Tibial nerve (tissue), 4 donors: ENCODE measurements at places on chromosomes 12 and 14.

GRCh38 chr12:110534811-110535210, 32.7 kb downstream of the RAD9B start:
- DNase-seq: no peak

GRCh38 chr12:92237762-92238523, 92.3 kb upstream of the BTG1 start:
- no peak for DNase-seq

DNA sequence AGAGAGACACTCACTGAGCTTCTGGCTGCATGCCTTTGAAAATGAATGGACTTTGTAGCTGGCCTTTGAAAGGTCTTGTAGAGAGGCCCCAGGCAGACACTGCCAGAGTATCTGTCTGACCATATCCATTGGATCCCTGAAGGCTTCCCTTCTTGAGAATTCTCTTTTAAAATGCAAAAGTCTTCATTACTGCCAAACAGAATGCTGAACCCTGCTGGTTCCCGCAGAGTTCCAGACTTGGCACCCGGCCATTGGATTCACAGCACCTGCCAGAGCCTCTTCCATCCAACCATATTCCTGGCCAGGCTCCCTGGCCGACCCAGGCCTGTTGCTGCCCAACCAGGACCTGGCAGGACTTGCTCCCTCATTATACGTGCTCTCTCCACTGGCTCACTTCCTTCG, 182.5 kb downstream of the GXYLT1 start:
- DNase-seq: no peak

DNA sequence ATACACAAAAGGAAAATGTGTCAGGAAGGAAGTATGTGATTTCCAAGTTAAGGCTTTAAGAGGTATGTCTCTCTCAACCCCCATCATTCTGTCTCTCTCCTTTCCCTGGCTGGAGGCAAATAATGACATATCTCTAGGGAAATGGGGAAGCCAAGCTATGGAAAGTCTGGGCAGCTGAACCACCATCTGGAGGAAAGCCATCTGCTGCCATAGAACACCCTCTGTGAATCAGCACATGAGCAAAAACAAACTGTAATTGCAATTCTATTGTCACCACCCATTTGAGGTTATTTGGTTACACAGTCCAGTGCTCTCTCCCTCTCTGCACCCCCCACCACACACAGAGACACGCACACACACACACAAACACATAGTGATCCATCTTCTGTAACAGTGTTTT, 766.2 kb downstream of the FLRT2 start:
- DNase-seq: no peak

- DNase-seq: no peak
Observed at GRCh38 chr12:1838994-1839365, 18.6 kb downstream of the LRTM2 start.

DNA sequence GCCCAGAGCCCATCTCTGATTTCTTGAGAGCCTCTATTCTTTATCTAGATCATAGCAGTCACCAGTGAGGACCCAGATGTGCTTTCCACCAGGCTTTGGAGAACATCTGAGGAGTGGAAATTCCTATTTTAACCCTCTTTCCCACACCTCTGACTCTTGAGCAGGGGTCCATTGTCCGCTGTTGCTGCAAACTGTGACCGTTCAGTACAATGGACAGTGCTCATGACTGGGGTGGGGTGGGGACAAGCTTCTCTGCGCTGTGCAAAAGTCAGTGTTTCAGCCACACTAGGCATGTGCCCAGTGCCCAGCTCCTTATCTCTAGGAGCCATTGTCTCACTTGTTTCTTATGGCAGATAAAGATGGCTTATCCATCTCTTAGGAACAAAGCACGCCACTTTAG, 16.9 kb upstream of the KRT7 start:
- DNase-seq: no peak

- no peak for DNase-seq
Observed at GRCh38 chr14:34911209-34912150, 36.3 kb upstream of the BAZ1A start.

DNA sequence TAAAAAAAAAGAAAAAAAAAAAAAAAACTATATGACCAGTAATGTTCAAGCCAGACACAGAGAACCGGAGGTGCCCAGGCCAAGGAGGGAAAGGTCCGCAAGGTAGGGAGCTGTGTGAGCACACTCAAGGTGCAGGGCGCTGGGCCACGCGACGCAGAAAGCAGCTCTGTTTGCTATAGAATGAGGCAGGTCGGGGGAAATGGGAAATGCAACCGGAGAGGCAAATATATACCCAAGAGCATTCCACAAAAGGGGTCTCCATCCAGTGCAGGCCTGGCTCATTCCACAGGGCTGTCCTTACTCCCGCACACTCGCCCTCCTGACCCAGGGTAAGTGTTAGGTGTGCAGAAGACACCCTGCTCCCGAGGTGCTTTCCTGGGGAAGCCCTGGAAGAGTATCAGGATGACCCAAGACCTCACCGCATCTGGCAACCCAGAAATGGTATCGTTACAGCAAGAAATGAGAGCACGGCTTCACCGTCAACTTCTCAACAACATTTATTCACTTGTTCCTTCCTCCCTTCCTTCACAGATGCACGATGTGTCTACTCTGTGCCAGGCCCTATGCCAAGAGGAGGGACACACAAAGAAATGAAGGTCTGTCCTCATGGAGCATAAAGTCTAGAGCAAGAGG, 86.4 kb downstream of the BCL11B start:
- DNase-seq: no peak

DNA sequence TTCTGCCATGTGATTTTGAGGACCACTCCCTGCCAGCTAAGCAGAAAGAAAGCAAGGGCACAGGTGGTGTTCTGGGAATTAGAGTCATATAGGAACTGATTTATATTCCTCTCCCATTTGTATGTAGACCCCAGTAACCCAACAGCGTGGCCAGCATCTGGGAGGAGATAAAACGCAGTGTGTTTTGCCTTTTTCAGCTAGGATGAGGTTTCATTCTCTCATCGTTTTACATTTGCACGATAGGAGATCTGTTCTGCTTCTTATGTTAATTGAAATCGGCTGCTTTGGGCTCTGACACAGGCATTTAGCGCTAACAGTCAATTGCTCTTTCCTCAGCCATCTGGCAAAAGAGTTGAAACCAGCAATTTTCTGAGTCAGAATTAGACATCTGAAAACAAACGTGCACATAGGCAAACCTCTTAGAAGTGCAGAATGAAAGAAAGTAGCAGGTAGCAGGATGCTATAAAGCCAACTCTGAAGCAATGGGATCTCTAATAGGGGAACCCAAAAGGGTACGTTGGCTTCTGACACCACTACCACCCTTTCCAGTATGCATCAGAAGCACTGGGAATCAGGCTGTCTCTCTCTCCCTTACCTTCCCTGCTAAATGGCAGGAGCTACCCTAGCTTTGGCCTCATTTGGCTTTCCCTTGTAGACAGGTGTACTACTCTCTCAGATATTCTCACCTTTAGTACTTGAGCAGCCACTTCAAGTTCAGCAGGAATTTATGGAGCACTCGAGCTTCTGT, 219.1 kb downstream of the PHLDA1 start:
- no peak for DNase-seq

DNA sequence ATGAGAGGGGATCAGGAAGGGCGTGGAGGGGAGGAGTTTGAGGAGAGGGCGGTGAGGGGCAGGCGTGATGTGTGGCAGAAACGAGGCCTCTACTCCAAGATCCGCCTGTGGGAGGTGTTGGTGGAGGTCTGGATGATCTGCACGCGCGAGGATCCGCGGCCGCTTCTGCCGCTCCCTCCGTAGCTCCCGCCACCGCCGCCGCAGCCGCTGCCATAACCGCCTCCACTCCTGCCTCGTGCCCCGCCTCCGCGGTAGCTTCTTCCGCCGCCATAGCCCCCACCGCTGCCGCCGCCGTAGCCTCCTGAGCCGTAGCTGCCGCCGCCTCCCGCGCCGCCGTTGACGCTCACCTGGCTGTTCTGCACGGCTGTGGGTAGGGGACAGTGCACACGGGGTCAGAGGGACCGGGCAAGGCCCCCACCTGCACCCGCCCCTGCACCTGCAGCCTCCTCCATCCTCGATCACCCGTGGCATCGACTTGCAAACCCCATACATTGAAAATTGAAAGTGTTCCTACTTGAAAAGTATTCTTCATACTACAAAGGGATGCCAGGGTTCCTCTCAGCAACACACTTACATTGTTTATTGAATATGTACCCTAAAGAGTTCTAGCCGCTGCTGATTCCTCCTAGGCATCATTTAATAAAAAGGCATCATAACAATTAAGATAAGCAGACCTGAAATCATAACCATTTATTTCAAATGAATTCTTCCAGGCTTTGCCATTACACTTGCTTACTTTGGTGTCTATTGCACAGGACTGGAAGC, 11.1 kb upstream of the KRT1 start:
- DNase-seq: no peak

DNA sequence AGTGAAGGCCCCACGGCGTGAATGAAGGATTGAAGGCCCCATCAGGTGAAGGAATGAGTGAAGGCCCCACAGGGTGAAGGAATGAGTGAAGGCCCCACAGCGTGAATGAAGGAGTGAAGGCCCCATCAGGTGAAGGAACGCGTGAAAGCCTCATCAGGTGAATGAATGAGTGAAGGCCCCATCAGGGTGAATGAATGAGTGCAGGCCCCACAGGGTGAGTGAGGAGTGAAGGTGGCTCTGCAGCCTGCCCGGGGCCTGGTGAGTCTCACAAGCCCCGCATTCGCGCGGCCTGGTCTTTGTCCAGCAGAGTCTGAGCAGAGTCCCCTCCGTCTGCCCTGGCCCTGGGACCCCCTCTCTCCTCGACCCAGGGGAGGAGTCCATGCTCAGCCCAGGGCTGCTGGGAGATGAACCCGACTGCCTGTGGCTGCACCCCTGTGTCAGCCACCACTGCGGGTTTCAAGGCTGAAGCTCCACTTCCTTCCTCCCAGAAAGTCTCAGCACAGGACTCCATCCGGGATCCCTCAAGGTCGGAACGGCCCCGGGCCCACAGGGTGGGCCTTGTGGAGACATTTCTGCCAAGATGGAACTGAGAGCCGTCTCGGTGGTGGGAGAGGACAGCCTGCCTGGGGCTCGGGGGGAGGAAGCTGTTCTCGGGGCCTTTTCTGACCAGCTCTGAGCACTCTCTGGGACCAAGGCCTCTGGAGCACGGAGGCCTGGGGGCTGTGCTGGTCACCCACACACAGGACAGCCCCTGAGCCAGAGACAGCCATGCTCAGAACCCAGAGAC, 37.4 kb upstream of the TMEM179 start:
- no peak for DNase-seq

DNA sequence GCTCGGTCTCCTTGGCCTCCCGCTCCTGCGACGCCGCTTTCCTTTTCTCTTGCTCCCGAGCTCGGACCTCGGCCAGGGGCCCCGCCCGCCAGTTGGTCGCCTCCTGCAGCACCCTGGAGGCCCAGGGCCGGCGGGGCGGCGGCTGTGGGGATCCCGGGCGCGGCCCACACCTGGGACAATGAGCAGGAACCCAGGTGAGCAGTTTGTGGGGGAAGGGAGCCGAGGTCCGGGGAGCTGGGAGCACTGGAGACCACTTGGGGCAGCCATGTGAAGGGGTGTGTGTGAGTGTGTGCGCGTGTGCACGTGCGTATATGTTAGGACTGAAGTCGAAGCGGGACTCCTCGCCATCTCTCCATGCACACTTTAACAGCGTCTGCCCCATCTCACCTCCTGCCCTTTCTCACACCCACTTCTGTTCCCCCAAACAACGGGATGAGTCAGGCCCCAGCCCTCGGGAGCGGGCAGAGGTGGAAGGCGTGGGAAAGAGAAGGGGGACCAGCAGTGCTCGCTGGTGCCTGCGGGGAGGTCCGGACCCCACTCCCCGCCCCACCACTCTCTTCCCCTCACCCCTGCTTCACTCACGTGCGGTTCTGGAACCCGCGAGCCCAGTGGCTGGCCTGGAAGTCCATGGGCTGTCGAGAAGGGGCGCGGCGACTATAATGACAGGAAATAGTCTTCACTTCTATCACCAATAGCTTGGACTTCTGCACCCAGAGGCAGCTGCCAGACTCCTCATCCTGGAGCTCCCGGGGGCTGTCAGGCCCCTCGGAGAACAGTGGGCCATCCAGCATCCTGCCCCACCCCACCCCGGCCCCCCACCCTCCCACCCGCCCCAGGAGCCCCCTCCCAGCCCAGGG, 450 bp downstream of the DDN start:
- no peak for DNase-seq

DNA sequence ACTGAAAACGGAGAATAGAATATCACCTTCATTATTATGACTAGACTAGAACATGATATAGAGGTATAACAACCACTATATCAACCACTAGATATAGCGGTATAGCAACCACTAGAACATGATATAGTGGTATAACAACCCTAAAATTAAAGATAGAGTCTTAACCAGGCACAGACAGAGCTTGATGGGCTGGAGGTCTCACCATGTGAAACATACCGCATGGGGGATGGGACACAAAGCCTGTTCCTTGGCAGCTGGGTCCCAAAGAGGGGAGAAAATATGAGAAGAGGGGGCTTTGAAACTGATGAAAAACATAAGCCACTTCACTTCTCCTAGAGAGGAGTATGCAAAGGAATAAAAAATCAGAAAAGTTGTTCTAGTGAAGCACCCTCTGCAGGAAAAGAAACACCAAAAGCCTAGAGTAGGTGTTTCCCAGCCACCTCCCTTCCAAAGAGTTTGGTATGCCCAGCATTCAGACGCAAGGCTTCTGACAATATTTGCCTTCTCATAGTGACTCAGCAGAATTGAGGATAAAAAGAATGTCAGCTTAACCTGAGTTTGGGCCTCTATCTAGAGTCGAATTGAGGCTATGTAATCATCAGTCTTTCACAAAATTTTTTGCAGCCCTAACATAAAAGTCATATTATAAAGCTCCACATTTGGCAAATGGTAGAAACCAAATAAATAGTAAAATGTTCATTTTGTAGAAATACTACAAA, 316.4 kb downstream of the NOVA1 start:
- DNase-seq: no peak
